Nephron progenitor cell (in vitro differentiated cells): ENCODE measurements at places on chromosomes 7 and 10.

DNA sequence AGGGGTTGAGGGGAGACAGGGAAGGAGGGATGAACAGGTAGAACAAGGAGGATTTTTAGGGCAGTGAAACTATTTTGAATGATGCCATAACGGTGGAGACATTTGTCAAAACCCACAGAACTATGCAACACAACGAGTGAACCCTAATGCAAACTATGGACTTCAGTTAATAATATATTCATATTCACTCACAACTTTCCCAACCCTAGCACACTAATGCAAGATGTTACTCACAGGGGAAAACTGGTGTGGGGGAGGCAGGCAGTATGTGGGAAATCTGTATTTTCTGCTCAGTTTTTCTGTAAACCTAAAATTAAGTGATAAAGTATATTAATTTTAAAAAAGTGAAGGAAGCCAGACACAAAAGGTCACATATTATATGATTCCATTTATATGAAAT is 17.3 kb downstream of the GNA12 start:
- DNase-seq = no peak

GRCh38 chr7:55016746-55017090 is 2.1 kb upstream of the EGFR start:
- no peak for DNase-seq

DNA sequence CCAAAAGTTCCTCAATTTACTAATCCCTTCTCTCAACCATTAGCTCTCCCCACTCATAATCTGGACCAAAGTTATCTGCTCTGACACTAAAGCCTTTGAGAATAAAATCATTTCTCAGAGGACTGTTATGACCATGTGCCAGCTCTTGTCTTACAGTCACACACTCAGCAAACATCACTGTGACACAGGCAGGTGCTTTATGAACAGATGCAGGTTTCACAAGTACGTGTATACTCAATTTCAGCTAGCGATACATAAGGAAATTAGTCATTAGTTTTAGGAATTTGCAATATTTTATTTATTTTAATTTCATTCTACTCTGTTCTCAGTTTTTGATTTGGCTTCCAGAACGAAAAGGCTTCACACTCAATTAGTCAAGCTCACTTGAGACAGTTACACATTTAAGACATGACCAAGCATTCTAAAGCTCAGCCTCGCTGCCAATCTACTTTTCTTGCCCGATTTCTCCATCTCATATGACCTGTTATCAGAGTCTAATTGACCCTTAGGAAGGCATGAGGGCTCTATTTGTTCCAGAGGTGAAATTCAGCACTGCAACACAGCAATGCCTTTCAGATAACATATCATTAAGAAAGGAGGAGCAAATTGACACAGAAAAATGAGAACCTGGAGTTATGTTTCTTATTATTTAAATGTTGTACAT is 76.8 kb downstream of the TFEC start:
- no peak for DNase-seq

DNA sequence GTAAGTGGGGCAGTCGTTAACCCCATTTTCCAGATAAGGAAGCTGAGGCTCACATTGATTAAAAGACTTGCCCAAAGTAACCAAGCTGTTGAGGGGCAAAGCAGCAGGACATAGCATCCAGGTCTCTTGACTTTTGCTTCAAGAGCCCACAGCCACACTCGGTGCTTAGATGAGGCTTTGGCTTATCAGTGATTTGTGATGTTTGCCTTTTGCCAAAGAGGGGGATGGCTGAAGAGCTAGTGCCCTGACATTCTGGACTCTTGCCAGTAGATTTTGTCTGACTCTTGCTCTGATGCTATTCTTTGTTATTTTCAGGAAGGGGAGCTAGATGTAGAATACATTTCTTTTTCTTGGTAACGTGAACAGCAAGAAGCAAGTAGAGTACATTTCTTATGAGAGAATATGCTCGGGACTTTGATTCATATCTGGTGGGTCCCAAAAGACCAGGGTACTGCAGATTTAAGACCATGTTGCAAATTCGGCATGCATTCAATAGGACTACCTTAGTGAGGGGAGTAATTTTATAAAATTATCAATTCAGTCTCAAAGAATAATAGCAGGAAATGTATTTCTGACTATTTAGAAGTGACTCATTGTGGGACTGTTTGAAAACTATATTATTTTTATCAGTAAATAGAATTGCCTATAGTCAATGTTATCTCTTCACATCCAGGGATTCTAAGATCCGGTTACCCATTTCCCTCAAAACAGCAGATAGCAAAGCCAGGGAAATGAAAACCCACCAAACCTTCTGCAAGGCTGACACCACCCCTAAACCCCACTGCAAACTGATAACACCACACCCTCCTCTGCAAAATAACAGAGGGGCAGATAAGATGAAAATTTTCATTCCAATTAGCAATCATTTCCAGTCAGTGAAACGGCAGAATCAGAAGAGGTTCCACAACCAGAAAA is 180.0 kb upstream of the BMPER start:
- no peak for DNase-seq

DNA sequence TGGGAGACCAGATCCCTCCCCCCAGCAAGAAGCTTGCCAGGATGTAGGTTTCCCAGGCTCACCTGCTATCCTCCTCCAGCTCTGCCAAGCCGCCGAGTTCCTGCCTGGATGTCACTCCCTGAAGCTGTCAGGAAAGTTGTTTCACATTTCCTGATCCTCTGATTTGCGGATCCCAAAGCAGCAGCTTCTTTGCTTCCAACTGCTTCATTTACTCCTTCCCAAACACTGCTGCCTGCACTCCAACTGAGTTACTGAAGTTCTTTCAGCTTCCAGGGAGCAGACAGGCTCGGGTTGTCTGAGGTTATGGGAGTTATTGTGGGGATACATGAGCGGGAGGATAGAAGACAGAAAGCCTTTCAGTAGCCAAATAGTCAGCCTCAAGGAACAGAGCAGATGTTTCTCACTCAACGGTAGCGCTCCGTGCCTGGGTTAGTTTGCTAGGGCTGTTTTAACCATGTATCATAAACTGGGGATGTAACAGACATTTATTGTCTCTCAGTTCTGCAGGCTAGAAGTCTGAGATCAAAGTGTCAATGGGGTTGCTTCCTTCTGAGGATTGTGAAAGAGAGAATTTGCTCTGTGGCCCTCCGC is 516.0 kb downstream of the REEP3 start:
- peak; percentile 10 for DNase-seq

DNA sequence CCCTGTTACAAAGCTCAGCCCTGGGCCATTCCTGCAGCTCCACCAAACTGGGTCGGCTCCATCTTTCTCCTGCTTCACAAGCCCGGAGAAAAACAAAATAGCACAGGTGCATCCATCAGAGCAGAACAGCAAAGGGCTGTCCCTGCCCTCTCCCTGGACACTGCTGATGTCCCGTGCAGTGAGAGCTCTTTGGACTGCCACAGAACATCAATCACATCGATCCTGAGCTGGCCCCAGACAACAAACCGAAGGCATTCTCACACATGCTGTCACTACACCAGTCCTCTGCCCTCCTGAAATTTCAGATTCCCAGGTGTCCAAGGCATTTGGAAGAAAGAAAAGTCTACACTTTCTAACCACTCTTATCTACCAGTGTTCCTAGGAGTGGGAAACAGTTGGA is 427.1 kb upstream of the ZMIZ1 start:
- DNase-seq = no peak

DNA sequence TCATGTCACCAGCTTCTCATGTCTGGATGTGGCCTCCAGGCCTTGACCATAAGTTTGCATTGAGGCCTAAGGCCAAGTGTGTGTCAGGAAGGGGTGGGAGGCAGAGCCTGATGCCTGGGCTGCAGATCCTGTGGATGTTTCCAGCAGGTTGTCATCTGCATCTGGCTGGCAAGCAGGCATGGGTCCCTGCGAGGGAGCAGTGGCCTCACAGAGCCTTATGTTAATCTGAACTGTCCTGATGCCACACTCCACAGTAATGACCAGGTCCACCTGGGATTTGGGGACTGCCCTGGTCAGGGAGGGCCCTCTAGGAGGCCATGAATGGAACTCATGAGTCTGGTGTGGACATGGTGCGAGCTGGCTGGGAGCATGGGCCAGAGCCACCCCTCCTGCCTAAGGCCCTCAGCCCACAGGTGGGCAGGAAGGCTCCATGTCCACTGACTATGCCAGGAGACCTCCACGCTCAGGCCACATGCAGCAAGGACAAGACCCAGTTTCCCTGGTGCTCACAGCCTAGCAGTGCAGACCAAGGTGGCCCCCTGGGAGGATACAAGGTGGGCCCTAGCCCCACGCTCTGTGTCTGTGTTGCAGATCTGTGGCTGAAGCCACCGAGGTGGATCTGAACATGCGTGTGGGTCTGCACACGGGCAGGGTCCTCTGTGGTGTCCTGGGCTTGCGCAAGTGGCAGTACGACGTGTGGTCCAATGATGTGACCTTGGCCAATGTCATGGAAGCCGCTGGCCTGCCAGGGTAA is 83.1 kb downstream of the ADCY1 start:
- no peak for DNase-seq

- no peak for DNase-seq
Measured at GRCh38 chr7:5580714-5581395, 157.2 kb upstream of the TNRC18 start.

DNA sequence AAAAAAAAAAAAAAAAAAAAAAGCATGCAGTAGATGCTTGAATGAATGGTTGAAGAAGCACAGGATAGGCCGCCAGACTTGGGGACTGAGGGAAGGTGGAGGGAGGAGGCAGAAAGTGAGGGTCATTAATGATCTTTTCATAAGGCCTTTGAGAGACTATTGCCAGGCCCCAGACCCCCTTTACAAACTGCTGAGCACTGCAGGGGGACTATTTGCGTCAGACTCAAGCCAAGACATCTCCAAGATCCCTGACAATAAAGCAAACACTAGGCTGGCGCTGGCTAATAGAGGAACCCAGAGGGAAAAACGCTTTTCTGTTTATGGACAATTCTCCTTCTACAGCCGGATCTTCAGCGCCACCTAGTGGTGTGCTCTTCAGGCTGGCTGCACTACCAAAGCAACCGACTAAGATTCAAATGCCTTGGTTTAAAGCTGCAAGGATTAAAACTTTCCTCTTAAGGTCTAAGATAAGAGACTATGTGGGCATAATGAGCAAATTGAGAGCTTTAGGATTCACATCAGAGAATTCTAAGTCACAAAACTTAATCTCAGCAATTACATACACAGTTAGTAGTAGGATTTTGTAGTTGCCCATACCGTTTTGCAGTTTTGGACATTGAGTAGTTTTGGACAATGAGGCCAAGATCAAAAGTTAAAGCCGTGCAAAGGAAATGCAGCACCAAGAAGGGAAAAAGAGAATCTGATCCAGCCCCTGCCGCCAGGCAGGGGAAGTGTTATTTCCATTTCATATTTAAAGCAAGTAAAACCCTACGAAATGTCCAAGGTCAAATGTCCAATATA is 17.9 kb upstream of the AGK start:
- peak; percentile 75 for DNase-seq

GRCh38 chr7:25073451-25073850 is 51.6 kb downstream of the CYCS start:
- DNase-seq = no peak

- no peak for DNase-seq
Measured at GRCh38 chr10:25493122-25493893, 318.5 kb downstream of the GPR158 start.

- DNase-seq = no peak
Measured at GRCh38 chr10:33917069-33917780, 582.8 kb upstream of the NRP1 start.

- no peak for DNase-seq
Measured at GRCh38 chr7:157566631-157567006, 229.8 kb downstream of the DNAJB6 start.

- DNase-seq = no peak
Measured at GRCh38 chr7:132451161-132451560, 125.1 kb downstream of the PLXNA4 start.

- DNase-seq = no peak
Measured at GRCh38 chr10:109202111-109202510, 721.2 kb downstream of the XPNPEP1 start.

DNA sequence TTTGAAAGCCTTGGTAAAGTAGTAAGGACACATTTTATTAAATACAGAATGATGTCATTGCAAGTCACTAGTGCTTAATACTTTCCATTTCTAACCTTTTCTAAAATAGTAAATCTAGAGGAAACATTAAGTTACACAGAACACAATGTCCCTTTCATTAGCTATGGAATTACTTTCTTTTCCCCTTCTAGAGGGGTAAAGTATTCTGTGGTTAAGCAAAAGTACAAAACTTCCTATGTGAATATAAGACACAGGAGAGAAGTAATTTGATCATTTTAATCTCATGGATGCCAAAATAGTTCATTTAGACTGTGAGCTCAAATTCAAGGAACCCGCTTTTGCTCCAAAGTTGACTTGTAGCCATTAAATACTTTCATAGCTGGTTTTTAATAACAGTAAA is 49.8 kb downstream of the SEMA3E start:
- DNase-seq = no peak

DNA sequence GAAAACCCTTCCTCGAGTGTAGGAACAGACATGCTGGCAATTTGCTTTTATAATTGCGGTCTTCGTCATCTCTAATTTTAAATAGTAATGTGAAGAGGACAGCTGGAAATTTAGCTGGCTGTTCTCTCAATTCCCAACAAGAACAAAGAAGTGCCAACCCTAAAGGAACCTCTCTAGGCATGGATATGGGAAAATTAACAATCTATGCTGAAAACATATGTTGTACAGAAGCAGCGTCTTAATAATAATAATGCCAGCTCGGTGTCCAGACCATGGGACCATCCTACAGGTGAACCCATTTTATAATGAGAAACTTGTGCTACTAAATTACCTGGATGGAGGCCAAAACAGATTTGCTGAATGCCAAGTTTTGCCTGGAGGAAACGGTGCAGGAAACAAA is 641.4 kb upstream of the MGMT start:
- no peak for DNase-seq

GRCh38 chr7:81074406-81074805 is 155.6 kb upstream of the SEMA3C start:
- DNase-seq = no peak

- peak; percentile 58 for DNase-seq
Measured at GRCh38 chr7:379456-380138, 89.6 kb downstream of the FOXL3 start.

DNA sequence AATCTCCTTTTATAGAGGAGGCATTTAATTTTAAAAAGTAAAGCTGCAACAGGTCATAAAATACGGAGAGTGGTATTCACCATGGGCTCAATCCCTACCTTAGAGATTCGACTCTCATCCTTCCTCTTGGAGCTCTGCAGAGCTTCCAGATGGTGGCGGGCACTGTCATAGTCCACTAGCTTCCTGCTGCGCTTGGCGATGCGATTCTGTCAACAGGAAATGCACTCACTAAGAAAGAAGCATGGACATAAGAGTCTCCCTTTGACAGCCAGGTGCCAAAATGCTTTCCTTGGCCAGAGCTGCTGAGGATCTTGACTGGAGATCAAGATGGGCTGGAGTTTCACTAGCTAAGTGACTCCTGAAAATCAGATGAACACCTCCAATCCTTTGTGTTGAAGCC is 154.4 kb downstream of the AMPH start:
- no peak for DNase-seq
